Fibroblast of the aortic adventitia (primary cell): ENCODE measurements at places on chromosomes 2 and 18. TPM values are rescaled to one million over a fixed set of nuclear protein-coding genes. Genes with fewer than 3 reads are reported as not detected.

The ERBB4 gene
- 0.16 and 5.8 TPM in 2 replicates for total RNA-seq

The ALKAL2 gene
- total RNA-seq, result 1.3 TPM in 1 of 2 replicates, not detected in the other

The LYPD6 gene
- 0.54 TPM in 1 of 2 replicates, not detected in the other for total RNA-seq

The TMEM169 gene
- total RNA-seq, result 0.36 TPM in 1 of 2 replicates, not detected in the other

The NXPH2 gene
- 1.3 TPM in 1 of 2 replicates, not detected in the other for total RNA-seq

The HTR2B gene
- total RNA-seq, result 17.4 and 33.0 TPM in 2 replicates

The RAB17 gene
- 0.54 and 3.5 TPM in 2 replicates for total RNA-seq

The YES1 gene
- 43.1 and 156 TPM in 2 replicates for total RNA-seq

The ACOXL gene
- total RNA-seq, result not detected in 2 replicates
